Regular cardiac myocyte (primary cell): ENCODE measurements at places on chromosomes 6 and 20. TPM values are rescaled to one million over a fixed set of nuclear protein-coding genes. Genes with fewer than 3 reads are reported as not detected.

DSE gene
- 71.7 and 125 TPM in 2 replicates for total RNA-seq

GPX5 gene
- not detected in 2 replicates for total RNA-seq

CRISP2 gene
- total RNA-seq, result not detected in 2 replicates

GZF1 gene
- 13.2 and 27.6 TPM in 2 replicates for total RNA-seq

NECAB3 gene
- 15.0 and 24.0 TPM in 2 replicates for total RNA-seq

CALHM4 gene
- 0.19 and 0.28 TPM in 2 replicates for total RNA-seq

OPRM1 gene
- total RNA-seq, result not detected in 2 replicates

AP5S1 gene
- 12.1 and 18.6 TPM in 2 replicates for total RNA-seq

ZSCAN23 gene
- total RNA-seq, result 1.9 and 3.9 TPM in 2 replicates
